ENCODE measurements at places on chromosomes 7 and 10.

DNA sequence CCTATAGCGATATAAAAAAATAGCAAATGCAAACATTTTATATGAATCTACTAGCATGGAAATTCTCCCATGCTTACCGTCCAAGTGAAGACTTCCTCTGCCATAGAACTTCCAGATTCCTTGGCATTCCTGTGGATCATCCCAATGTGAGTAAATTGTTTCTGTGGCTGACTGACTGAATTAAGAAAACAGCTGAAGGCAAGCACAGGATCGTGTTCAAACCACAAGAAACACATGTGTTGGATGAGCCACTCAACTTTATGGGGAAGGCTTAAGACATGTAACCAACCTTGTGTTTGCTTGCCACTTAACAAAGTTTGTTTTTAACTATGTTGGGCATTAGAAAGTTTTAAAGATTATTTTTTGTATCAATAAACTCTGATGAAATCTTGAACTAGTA, 2.6 kb upstream of the MYPN start:
- peak; percentile 96 for DNase-seq

DNA sequence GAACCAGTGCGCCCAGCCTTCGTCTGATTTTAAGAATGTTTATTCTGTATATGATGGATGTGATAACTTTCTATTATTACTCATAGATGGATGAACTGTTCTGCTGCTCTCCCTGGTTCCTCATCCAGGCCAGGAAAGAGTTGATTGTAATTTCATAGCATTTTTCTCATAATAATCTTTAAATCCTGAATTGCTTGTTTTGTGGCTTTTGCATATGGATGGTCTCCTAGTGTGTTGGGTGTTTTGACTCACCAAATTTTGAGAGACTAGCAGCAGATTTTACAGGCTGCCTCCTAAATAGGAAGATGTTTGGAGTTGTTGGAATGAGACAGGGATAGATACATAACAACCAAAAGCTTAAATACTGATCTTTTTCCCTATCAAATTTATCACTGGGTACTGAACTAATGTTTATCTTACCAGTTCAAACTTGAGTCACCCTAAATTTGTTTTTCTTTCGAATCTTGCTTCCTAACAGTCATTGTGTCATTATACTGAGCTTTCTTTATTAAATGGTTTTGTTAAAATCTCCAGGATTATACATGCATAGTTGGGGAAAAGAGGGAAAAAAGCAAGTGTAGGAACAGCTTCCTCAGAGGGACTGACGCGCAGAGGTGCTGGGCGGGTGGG, 106.0 kb upstream of the GATA3 start:
- DNase-seq = peak; percentile 31

DNA sequence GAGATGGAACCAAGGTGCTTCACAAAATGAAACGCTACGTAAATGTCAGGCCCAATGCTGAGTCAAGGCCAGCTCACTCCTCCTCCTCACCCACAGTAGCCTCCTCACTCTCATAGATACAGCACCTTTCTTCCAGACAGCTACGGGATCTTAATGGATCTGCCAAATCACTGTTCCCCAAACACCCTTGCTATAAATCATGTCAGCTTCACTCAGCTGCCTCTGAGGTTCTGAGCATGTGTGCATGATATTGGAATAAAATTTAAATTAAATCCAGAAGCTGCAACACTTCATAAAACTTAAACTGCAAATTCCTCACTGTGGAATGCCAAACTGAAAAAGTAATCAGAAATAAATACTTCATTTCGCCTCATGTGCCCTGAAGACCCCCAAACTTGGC, 14.7 kb upstream of the CPXM2 start:
- DNase-seq = no peak

DNA sequence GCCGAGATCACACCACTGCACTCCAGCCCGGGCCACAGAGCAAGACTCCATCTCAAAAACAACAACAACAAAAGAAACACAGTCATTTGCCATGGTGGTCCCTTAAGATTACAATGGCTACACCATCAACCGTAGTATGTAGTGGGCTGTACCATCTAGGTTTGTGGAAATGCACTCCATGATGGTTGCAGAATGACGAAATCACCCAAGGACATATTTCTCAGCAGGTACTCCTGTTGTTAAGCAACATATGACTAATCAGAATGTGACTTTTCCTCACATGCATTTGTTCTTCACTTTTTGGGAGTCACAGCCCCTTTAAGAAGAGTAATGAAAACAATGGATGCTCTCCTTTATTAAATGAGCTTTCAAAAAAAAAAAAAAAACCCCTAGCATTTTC, 11.0 kb downstream of the SVIL start:
- DNase-seq = no peak

- no peak for DNase-seq
Measured at GRCh38 chr10:49505589-49505988, 33.3 kb downstream of the ERCC6 start.

DNA sequence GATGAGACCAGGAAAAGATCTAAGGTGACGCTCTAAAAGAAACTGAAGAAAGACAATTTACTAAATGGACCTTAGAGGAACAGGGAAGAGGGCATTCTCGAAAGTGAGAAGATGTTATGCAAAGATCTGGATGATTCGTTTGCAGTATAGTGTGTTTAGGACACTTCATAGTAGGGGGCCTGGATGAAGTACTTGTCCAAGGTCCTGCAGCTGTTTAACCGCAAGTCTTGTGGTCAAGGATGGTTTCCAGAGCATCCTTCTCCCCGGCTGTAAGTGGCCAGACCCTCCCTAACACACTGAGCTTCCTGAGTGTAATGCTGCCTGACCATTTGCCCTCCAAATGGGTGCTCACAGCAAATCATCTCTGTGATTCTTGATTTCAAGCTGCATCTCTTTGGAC, 101.6 kb downstream of the XPNPEP1 start:
- DNase-seq = no peak

- no peak for DNase-seq
Measured at GRCh38 chr10:84196083-84196482, 1.7 kb downstream of the CDHR1 start.

DNA sequence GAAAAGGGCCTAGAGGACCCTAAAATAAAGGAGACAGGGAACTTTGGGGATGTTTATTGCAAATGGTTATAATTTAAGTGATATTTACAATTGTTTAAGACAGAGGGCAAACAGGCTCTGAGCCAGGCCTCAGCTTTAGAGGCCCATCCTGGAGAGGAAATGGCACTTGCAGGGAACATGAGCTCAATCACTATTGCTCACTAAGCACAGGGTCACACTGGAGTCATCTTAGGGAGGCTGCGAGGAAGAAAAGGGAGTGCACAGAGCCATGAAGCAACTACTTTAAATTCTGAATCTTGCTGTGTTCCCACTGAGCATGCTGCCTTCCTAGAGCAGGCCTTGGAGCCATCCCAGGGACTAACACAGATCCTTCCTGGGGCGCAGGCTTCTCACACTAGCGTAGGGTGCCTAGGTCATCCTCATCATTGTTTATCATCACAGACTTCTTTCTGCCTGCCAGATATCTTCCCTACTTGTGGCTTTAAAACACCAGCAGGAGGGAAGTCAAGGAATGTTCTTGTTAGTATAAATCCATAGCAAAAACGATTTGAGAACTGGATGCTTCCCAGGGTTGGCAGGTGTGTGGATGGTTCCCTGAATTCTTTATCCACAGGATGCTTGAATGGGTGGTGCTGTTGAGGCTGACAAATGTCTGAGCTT, 12.7 kb upstream of the DNAJB12 start:
- DNase-seq = no peak

- peak; percentile 64 for DNase-seq
Measured at GRCh38 chr10:88800152-88801125, 2.1 kb upstream of the LIPM start.

DNA sequence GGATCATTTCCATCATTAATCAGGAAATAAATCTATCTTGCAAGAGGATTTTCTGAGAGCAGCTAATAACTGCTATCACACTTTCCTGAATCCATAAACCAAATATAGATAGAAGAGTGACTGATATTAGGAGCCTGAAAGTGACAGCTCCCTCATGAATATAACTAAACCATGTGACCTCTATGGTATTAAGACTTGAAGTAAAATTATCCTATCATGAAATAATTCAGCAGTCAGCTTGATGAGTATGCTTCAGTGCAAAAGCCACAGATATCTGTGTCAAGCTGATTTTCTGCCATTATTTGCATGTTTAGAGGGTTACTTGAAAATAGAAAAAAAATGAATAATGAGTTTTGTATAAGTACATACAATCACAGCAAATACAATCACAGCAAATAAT, 80.1 kb upstream of the PPP1R3A start:
- DNase-seq = no peak

DNA sequence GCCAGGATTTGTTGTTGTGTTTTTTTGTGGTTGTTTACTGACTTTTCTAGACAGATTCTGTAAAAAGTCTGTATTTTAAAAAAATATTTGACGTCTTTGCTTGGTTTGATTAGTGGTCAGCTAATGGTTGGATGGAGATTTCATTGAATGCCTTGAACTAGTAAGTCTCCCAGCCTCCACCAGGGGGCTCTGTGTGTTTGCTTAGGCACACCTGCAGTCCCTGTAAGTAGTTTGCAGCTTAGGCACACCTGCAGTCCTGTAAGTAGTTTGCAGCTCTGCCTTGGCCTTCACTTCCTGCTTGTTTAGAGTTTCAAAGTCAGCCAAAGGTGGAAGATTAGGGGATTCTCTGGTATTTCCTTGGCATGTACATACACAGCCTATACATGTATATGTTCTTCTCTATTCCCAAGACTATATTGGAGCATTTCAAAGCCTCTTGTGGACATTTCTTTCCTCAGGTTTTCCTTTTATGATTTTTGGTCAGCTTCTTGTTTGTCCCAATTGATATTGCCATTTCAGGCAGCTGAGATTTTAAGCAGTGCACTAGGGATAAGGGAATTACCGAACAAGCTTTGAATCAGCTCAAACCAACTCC, 101.6 kb downstream of the CCSER2 start:
- peak; percentile 53 for DNase-seq

- no peak for DNase-seq
Measured at GRCh38 chr7:23175938-23176337, 5.9 kb upstream of the NUP42 start.

DNA sequence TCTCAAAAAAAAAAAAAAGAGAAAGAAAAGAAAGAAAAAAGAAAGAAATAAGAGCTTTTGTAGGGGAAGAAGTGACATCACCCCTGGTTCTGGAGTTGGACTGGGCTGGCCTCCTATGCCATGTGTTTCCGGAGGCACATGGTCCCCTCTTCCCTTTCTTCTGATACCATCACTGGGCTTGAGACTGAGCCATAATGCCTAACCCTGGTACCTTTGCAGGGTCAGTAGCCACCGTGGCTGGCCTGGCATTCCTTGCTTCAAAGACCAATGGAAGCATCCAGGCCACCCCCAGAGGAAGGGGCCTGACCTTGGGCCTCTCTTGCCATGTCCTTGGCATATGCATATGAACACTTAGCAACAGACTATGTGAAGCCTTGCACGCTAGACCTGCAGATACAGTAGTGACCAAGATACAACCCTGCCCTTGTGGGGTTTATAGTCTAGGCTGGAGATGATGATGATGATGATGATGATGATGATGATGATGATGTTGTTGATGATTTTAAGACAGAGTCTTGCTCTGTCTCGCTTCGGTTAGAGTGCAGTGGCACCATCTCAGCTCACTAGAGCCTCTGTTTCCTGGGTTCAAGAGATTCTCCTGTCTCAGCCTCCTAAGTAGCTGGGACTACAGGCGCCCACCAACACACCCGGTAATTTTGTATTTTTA, 31.8 kb downstream of the SUFU start:
- DNase-seq = no peak

DNA sequence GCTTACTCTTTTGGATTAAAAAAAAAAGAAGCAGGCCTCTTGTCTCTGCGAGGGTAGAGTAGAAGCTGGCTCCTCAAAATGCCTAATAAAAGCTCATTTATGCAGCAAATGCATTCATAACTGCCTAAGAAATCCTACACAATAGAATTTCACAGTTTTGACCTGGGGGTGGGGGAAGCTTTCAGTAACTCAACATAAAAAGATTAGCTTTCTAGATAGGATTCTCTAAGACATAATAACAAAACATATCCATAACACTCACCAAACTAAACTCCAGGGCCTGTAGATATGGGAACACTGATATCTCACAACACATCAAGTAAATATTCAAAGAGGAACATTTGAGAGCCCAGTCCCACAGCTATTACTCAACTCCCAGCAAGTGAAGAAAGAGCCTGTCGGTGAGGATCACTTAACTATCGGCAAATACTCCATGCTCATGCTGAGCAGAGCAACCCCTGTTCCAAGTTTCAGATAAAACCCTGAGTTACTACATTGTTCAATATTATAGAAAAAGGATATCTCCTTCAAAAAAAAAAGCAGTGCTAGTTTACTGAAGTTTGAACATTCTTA, 88.1 kb downstream of the COBL start:
- no peak for DNase-seq

DNA sequence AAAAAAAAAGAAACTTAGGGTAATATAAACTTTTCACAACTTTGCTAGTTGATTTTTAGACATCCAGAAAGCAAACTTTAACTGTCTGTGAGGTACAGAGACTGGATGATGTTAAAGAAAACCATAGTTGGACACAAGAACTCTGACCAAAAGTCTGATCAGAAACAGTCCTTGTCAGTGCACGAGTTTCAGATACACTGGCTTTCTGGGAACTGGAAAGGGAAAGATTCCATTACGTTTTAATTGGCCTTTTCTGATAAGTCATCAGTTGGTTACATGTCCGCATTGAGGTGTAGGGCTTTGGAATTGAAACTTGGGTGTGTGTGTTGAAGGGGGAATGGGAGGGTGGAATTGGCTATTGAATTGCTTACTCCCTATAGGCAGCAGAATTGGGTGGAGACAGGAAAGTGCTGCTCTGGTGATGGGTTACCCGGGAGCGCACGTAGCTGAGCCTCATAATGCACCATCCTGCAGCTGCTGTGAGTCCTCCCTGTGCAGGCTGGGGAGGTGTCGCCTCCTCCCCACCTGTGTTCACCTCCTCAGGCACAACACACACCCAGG, 59.9 kb downstream of the DAGLB start:
- DNase-seq = no peak

DNA sequence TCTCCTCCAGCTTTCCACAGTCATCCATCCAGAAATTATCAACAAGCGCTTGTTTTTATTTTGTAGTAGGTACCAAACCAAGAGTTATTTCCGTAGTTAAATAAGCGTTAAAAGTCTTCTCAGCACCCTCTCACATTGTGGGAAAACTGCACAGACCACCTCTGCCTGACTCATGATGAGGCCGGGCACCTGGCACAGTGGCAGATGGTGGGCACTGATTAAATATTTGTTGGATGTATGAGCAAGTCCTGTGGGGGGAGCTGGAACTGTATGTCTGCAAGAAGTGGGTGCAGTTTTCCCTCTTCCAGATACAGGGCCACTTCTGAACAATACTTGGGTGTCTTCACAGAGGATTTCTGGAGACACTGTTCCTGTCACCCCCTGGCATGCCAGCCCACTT, 5.3 kb upstream of the REPIN1 start:
- no peak for DNase-seq

- no peak for DNase-seq
Measured at GRCh38 chr10:78454123-78454645, 420.5 kb downstream of the RPS24 start.

Data from EL (cell line).